ENCODE measurements at places on chromosomes 2 and 18.
A peak's percentile ranks its signal among the peaks of the same experiment; 100 is the strongest.

- no peak for DNase-seq
Measured at GRCh38 chr2:158598862-158599517, 142.2 kb downstream of the PKP4 start.

GRCh38 chr2:112194028-112194427 lies 55.8 kb downstream of the FBLN7 start:
- no peak for DNase-seq

- no peak for DNase-seq
Measured at GRCh38 chr2:42345986-42346385, 15.0 kb downstream of the COX7A2L start.

DNA sequence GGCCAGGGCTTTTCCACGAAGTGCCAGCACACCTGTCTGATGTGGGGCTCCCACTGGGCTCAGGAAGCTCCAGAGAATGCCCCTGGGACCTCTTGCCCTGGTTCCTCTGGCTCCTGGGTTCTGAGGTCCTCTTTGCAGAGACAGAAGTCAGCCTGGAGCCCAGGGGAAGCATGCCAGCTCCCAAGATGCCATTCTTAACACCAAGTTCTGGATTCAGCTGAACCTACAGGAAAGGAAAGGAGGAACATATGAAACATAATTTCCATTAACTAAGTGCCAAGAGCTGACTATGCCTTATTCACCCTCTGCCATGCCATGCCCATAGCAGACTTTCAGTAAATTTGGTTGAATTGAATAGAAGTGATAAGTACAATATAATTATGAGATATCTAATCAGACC lies 21.9 kb downstream of the FAM124B start:
- no peak for DNase-seq

GRCh38 chr2:11540996-11541692 lies 7.3 kb downstream of the GREB1 start:
- no peak for DNase-seq

GRCh38 chr2:76940559-76940958 lies 581.6 kb downstream of the LRRTM4 start:
- no peak for DNase-seq

DNA sequence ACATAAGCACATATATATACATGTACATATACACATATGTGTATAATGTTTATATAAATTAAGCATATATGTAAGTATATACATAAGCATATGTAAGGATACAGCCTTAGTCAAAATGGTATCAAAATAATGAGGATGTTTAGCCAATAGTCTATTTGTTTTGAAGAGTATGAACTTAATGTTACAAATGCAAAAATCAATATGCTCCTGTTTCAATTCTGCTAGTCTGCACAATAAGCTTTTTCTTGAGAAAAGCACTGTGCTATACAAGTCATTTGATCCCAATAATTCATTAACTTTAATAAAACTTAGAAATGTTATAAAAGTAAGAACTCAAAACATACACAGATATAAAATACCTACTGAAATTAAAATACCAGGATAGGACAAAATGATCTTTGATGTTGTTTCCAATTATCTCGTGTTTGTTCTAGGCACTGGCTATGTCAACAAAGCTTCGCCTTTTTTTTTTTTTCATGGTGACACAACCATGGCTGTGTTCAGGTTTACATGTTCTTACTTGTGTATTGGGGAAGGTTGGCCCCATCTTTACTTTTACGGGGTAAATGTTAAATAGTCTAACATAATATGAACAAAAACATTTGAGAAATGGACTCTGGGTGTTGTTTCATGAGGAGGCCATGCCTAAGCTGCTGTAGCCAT lies 271.1 kb upstream of the CDH19 start:
- DNase-seq: no peak

GRCh38 chr2:212539072-212539880 lies 674 bp upstream of the ERBB4 start:
- no peak for DNase-seq

DNA sequence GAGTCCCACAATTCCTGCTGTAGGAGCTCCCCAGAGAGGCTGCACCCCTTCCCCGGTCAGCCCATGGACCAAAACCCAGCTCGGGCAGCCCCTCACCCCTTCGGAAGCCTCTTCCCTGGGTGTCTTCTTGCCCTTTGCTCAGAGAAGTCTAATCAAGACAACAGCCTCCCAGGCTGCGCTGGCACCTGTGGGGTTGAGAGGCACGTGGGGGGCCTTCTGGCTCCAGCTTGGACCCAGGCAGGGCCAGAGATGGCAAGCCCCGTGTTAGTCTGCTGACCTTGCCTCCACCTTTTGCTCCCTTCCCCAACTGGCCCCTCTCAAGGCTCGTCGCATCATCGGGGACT lies 10.4 kb downstream of the SLC4A3 start:
- no peak for DNase-seq

DNA sequence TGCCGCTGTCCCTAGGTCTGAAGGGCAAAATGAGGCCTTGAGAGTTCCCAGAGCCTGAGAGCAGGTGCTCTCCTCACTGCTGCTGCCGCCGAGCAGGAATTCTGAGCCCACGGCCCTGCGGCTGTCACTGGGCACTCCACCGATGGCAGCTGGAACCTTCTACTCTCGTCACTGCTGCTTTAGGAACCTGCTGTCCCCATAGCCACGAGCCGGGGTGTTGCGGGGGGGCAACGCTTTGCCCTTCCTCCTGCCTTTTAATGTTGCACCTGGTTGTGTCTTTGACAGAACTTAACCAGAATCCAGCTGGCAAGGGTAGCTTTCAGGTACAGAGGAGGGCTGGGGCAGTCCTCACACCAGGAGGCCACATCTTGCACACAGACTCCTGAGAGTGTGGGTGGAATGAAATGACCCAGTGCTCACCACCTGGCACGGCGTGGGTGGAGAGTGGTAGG lies 32.3 kb downstream of the NCK2 start:
- DNase-seq: peak; percentile 55

GRCh38 chr2:101467306-101467705 lies 7.6 kb downstream of the RFX8 start:
- no peak for DNase-seq

DNA sequence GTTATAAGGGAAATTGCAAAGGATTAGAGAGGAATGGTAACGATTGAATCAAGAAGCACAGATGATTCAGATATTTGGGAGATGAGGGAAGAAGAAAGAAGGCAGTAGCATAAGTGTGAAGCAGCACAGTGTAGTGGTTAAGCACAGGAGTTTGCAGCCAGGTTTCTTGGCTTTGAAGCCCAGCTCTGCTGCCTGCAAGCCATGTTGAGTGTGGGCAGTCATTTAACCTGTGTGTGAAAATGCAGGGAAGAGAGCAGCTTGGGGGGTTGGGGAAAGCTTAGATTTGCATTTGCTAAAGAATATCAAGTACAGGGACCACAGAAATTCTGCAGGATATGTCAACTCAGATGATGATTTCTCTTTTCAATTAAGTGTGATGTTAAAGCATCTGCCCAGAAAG lies 21.5 kb upstream of the RBMS1 start:
- DNase-seq: no peak

DNA sequence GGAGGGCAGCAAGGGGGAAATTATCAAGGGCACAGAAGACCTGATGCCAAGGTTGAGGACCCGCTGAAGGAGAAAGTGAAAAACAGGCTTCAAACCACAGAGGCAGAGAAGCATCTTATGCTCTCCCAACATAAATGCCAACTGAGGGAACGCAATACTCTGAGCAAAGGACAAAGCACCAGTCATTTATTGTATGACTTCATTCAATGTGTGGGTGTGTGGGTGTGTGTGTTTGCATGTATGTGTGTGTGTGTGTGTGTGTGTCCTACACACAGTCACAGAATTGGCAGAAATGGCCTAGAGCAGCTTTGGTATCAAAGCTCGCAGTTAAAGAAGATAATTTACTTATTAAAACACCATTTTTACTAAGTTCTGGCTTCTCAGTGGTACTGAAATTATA lies 51.4 kb downstream of the UXS1 start:
- DNase-seq: no peak

DNA sequence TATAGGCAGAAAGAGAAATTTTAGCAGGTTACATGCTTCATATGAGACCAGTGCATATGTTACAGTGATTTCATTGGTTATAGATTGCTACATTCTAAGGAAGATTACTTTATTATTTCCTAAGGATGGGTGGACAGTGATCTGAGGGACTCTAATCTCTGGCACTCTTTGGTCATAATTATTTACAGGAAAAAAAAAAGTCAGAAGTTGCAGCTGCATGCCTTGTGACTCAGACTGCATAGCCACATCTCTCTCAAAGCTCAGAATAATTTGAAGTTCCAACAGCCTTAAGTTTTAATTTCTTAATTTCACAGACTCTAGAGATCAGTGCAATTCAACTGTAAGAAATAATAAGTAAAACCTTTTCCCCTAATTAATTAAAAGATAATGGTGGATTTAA lies 27.1 kb upstream of the BARD1 start:
- no peak for DNase-seq

DNA sequence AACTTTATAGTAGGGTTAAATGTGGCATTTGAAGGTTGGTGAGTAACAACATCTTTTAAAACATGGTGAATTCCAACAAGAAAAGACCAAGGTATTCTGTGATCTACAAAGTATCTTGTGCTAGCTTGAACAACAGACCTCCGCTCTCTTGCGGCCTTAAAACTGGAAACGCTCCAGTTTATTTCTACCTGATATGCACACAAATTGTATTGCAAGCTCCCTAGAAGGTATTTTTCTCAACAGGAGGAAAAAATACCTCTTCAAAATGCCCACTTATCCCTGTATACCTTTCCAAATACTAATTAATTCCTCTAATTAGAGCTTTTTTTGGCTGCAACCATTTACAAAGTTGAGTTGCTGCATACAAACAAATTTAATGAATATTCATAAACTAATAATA lies 69.5 kb downstream of the KCNH7 start:
- DNase-seq: no peak

- DNase-seq: no peak
Measured at GRCh38 chr18:3972291-3972930, 482.7 kb downstream of the DLGAP1 start.

All from Jurkat, Clone E6-1 (cell line).